ENCODE measurements at places on chromosomes 6 and 20.

DNA sequence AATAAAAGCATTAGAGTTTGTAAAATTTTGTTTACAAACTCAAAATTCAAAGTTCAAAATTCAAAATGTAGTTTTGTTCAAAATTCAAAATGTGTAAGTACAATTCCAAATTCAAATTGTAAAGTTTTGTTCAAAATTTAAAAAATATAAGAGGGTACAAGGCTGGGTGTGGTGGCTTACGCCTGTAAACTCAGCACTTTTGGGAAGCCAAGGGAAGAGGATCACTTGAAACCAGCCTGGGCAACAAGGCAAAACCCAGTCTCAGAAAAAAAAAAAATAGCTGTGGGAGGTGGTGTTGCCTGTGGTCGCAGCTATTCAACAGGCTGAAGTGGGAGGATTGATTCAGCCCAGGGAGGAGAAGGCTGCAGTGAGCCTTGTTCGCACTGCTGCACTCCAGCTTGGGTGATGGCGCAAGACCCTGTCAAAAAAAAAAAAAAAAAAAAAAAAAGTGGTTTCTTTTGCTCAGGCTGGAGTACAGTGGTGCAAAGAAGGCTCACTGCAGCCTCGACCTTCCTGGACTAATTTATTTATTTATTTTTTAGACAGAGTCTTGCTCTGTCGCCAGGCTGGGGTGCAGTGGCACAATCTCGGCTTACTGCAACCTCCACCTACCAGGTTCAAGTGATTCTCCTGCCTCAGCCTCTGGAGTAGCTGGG, 5.4 kb upstream of the ZBTB12 start:
- DNase-seq, result peak; percentile 71

- DNase-seq, result no peak
Measured at GRCh38 chr20:12243327-12243726, 325.6 kb downstream of the BTBD3 start.

GRCh38 chr6:141394565-141395051, 738.1 kb upstream of the GJE1 start:
- no peak for DNase-seq

GRCh38 chr6:73078908-73079610, 146.2 kb downstream of the KHDC1L start:
- no peak for DNase-seq

DNA sequence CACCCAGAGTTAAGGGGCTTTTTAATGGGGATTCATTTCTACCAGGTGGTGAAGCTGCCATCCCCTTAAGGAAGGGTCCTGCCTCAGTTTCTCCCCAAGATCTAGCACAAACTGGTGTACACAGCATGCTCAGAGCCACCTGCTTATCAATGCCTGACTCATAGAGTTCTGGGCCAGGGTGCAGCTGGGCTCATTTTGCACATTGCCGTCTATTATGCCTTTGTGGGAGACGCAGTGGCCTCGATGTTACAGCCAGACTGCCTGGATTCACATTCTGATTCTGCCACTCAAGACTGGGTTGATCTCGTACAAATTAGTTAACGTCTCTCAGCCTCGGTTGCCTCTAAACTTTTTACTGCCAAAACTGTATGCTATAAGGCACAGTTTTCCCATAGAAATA, 365.7 kb downstream of the ZFAND3 start:
- no peak for DNase-seq

DNA sequence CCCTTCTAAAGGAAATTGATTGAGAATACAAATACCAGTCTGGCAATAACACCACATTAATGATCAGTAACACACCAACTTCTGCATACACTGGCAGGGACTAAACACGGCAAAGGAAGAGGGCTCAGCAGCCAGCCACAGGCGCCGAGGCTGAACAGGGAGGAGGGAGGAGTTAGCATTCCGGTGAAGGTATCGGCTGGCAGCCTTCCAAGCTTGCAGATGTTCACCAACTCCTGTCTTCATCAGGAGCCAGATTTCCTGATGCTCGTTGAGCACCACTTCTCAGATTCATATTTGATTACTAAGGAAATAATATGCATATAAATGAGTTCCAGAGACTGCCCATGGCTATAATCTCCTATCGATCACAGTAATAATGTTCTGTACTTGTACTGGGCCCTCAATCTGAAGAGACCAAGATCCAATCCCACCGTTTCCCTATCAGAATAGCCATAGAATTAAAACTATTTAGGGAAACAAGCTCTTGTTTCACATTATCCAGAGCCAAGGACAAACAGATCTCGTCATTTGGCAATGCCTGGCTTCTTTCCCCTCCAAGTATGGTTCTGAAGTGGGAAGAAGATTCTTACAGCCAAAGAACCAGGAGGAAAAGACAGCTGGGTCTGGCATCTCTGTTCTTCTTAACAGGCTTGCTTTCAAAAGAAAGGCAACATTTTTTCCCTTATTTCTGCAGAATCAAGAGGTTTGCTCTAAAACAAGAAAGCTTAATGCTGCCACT, 42.2 kb downstream of the GFOD1 start:
- DNase-seq, result peak; percentile 33

DNA sequence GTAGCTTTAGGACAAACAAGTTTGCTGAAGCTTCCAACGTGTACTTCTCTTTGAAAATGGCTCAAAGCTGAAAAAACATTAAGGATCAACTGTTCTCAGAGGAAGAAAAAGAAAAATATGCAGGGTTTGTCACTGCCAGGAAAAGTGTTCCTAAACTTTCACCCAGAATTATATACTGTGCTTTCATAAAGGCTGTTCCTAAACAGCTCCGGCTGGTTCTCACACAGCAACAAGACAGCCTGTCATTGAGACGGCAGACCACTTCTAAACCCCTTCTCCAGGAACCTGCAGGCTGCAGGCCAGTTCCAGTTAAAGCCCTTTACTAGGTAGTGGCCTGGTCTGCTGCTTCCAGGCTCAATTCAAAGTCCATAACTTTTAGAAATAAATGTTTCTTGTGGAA, 97.4 kb upstream of the SOX4 start:
- no peak for DNase-seq

GRCh38 chr20:60214901-60215815, 256.9 kb downstream of the CDH26 start:
- DNase-seq, result no peak
